NCI-H524 treated with DMSO at 0.1 percent for 48 hours (cell line): ENCODE measurements at places on chromosomes 2 and 18.

DNA sequence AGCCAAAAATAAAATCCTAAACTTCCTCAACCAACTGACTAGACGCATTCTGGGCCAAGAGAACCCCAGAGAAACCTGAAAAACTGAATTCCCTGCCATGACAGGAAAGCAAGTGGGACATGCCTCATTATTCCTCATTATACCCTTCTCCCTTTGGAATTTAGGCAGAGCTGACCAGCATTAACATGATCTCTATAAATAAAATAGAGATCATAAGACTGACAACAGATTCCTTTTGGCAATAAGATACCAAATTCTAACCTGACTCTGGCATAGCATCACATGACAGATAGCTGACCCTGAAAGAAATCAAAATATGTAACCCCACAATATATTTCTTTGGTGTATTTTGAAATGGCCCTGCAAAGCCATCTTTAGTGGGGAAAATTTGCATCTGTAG, 277.8 kb upstream of the SLC14A2 start:
- DNase-seq, result no peak

DNA sequence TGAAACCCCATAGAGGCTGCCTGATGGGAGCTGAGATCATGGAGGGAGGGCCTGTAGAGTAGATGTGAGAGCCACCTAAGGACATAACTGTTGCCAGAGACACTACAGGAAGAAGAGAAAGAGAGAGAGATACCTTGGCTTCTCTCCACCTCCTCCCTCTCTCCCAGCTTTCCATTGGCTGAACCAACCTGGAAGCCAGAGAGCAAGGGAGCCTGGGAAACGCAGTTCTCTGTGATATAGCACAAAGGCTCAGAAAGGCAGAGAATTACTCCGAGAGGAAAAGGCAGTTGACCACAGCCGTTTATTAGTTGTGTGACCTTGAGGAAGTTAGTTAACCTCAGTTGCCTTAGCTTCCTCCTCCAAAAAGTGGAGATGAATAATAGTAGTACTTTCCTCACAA, 37.7 kb upstream of the MAT2A start:
- DNase-seq, result no peak

GRCh38 chr18:3305354-3305762, 43.4 kb downstream of the MYL12B start:
- no peak for DNase-seq

DNA sequence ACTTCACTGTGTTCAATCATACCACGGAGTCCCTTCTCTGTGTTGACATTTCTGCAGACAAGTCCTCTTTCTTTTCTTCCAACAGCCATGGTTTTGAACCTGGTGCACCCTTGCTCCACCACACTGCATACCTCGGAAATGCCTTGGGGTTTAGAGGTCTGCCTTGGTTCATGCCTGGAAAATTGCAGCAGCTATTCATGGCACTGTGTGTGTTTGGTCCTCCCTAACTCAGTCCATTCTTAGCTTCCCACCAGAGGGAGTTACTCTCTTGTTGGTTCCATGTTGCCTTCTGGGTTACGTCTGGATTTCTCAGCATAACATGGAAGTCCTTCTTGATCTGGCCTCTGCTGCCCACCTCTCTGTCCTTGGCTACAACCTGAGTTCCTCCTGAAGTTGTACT, 206.0 kb downstream of the FHOD3 start:
- no peak for DNase-seq

DNA sequence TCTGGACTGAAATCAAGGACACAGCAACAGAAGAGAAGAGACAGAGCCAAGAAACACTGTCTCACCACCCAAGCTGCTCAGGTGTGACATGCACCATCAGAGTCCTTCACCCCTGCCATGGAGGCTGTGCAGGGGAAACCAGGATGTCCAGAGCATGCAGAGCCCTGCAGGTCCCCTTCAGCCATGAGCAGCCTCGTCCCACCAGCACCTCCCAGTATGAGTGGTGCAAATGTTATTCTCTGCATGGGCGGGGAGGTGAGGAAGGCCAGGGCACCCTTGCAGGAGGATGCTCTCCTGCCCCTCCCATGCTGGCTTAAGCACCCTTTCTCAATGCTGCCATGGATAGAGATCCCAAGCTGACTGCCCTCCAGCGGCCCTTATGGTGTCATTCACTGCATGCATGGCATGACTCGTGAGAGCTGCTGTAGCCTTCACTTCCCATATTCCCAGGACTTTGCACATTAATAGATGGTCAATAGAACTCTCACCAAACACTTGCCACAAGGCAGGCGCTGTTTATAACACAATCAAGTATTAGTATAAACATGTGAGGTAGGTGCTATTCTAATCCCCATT, 171.0 kb downstream of the ANAPC1 start:
- DNase-seq, result no peak

GRCh38 chr2:10273215-10274175, 29.2 kb upstream of the HPCAL1 start:
- DNase-seq, result no peak

- DNase-seq, result no peak
Observed at GRCh38 chr2:30695749-30696148, 111.5 kb downstream of the CAPN13 start.

DNA sequence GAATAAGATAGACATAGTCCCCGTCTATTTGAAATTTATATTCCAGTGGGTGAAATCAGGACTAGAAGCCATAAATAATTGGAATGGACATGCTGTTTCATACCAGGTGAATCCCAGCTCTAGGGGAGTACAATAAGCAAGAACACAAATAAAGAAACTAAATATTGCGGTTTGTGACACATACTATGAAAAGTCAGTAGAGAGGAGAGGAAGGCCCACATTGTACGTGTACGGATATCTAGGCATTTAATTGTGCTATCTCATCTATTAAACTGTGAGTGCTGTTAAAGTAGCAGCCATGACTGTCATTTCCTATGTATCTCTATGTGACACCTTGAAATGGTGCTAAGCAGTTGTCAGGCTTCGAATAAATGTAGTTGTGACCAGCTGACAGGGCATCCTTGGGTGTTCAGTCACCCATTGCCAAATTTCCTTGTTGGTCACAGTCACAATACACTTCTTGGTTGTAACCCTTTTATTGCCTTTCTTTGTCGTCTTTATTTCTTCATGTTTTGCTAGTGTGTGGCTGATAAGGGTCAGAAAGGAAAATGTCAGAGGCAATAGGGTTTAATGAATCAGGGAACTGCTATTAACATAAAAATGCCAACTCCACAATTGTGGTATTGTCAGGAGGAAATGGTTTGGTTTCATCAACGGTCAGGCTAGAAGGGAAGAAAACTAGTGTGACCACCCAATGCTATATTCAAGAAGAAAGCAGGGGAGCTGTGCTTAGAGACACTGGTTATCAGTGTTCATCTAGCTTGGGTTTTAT, 31.5 kb downstream of the CPO start:
- no peak for DNase-seq

- DNase-seq, result no peak
Observed at GRCh38 chr2:207477896-207478295, 51.9 kb upstream of the CREB1 start.
